ENCODE measurements at places on chromosomes 1 and 21.

DNA sequence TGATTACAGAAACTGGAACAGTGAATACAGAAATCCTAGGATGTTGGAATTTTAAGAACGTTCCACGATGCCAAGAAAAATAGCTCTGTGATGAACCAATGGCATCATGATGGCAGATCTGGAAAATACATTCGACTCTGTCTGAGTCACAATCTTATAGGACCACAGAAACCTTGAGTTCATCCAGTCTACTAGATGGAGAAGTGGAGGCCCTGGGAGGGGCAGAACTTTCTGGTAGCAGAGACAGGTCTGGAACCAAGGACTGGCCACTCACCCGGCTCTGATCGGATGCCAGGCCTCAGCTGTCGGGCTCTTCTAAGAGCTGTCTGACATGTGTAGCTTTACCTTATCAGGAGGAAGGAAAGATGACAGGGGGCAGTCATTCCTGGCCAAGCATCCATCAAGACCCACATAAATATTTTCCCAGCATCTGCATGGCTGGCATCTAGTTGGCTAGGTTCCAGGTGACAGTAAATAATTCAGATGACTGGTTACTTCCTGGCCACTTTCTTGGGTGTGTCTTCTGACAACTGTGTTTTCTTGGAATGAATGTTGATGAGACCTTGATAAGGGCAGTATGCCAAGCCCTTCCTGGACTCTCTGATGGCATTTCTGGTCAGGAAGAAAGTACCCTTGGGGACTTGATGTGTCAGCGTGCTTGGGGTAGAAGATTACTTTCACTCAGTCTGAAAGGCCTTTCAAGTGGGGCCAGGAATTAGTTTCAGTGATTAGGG is 72.6 kb upstream of the TRABD2B start:
- ATAC-seq: no peak

- no peak for ATAC-seq
These were observed 32.9 kb downstream of the ADCY10 start for GRCh38 chr1:167881069-167881468.

DNA sequence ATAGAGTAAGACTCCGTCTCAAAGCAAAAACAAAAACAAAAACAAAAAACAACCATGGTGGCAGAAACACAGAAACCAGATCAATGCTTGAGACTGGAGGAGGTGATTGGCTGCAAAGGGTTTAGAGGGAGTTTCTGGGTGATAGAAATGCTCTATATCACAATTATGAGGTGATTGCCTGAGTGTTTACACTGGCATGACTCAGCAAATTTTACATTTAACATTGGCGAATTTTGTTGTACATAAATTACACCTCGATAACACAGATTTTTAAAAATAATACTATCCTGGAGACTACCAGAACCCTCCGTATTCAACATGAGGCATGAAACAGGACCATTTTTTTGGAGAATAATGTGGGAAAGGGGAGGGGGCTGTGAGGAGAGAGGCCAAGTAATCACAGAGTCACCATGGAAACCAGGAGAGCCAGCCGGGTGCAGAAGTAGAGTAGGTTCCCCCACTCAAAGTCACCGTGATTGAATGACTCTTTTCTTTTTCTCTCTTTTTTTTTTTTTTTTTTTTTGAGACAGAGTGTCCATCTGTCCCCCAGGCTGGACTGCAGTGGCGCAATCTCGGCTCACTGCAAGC is 24.3 kb downstream of the HEYL start:
- no peak for ATAC-seq

DNA sequence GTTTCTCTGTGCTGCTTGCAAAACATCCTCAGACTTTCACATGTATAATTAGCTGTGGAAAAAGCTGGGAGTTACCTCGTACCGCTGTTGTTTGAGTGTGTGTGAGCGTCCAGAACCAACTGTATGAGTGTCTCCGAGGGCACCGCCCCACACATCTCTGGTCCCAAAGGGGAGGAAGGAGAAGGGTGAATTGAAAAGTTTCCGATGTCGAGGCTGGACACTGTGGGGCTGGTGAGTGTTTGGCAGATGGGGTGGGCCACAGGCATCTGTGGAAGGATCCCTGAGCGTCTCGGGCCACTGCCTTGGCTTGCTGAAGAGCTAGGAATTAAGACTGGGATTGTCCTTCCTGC is 1.2 kb downstream of the ATP2B4 start:
- no peak for ATAC-seq

DNA sequence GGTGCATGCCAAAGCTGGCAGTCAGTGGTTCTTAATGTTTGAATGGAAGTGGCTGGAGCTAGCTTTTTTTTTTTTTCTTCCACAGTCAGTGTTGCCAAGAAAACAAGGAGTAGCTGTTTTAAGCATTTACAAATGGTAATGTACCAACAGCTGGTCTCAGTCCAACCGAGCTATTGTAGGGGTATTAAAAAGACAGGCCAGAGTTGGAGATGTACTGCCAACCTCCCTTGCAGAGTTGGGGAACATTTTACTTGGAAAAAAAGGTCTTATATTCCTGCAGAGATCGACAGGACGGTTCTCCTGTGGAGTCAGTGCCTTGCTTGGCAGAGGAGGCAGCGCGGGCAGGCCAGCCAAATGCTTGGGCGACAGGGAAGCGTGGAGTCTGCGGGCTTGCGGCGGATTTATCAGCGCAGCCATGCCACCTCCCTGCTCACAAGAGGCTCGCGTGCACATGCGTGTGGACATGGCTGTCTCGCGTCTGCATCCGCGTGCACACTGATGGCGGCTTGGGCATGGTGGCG is 338.1 kb downstream of the RPS6KC1 start:
- no peak for ATAC-seq

DNA sequence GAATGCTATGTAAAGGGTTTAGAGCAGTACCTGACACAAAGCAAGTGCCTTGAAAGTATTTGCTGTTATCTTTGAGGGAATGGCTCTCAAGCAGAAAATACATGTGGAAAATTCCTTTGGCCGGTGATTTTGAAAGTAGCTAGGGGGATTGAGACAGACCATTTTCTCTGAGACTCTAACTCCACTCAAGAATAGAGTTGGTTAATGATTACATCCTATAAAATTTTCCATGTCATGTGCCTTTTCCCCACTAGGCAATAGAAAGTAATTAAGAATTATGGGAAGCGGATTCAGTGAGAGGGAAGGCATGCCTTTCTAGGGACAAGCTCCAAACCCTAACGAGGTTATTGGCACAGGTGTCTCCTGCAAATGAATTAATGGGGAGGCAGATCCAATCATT is 276.0 kb downstream of the GPATCH2 start:
- no peak for ATAC-seq

GRCh38 chr1:14377386-14377785 is 221.1 kb upstream of the KAZN start:
- ATAC-seq: no peak

- no peak for ATAC-seq
These were observed 69.0 kb upstream of the RAVER2 start for GRCh38 chr1:64675718-64676345.

DNA sequence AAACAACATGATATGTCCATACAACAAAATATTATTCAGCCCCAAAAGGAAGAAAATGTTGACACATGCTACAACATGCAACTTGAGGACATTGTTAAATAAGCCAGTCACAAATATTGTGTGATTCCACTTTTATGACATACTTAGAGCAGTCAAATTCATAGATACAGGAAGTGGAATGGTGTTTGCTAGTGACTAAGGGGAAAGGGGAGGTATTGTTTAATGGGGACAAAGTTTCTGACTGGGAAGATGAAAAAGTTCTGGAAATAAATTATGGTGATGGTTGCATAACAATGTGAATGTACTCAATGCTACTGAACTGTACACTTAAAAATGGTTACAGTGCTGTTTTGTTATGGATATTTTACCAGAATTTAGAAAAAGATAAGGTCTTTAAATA is 77.7 kb downstream of the RHOU start:
- no peak for ATAC-seq

Measured in stimulated activated memory B cell treated with anti-CD40 and anti-IgM and Interleukin-4, amounts not matched to agents 10 μg/mL and 1 μg/mL and 100 μg/mL, for 72 hours (primary cell).